IPS-NIHi11 (cell line): ENCODE measurements at places on chromosomes 13 and 19.

DNA sequence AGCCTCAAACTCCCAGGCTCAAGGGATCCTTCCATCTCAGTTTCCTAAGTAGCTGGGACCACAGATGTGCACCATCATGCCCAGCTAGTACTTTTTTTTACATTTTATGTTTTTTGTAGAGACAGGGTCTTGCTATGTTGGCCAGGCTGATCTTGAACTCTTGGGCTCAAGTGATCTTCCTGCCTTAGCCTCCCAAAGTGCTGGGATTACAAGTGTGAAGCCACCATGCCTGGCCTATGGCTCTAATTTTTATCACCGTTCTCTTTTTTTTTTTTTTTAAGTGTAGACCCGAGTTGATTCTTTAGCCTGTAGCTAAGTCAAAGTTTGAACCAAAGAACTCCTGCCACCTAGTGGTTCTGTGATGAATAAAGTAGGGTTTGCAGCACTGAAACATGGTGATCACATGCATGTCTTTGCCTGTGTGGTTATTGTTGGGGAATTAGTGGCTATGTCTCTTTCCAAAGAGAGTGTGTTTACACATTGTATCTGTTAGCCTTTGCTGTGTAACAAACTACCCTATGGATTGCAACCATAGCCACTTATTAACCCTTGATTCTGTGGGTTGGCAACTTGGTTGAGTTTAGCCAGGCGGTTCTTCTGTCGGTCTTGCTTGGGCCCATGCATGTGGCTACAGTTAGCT lies 11.6 kb downstream of the NFILZ start:
- DNase-seq, result peak; percentile 67

DNA sequence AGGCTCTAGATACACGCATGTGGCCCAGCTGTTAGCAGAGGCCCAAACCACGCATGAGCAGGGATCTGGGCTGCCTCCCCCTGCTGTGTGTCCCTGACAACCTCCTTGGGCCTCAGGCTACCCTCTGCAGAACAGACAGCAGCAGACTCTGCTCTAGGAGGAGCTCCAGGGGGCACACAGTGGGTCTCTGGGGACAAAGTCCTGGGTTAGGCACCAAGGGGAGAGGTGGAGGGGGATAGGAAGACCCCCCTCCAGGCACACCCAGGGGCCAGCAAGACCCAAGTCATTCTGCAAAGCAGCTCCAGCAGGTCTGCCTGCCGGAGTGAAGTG lies 8.0 kb downstream of the TINCR start:
- DNase-seq, result no peak

- no peak for DNase-seq
Observed at GRCh38 chr19:41330946-41331678, 21.1 kb downstream of the CCDC97 start.

- DNase-seq, result peak; percentile 66
Observed at GRCh38 chr19:14114854-14115253, 2.7 kb downstream of the PRKACA start.

DNA sequence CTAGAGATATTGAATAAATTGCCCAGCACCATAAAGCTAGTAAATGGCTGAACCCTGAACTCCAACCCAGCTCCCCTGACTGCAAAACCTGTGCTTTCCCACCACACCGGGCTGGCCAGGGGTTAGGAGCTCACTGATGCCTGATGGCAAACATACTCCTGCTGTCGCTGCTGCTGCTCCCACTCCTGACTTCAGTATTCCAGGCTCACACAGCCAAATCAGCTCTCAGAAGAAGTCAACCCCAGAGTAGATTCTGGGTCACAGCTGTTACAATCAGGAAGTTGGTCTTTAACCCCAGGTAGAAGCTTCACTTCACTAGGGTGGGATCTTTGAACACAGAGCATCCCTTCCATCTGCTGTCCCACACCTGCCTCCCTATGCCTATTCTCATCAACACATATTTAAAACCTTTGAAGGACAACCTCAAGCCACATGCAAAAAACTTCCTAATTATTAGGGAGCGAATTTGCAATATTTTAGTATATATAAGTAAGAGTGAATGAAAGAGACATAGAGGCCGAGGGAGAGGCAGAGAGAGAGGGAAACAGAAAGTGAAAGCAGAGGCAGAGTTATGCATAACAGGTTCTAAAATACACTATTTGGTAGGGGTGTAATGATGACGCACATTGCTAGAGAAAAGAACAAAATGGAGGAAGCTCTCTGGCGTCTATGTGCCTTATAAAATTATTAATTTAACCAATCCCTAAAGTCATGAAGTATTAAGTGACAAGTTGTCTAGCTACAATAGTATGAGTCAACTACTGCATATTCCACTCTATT lies 99.4 kb upstream of the SERP2 start:
- DNase-seq, result no peak

GRCh38 chr13:74868049-74868448 lies 613.9 kb downstream of the TBC1D4 start:
- DNase-seq, result no peak

GRCh38 chr13:102657630-102658029 lies 37.2 kb downstream of the METTL21C start:
- DNase-seq, result no peak
